ENCODE measurements at places on chromosomes 6 and 20. TPM values are rescaled to one million over a fixed set of nuclear protein-coding genes. Genes with fewer than 3 reads are reported as not detected.

GRCh38 chr20:51624157-51624731 lies 81.7 kb upstream of the NFATC2 start:
- H3K4me1 ChIP-seq: peaks cover 17% of the 10 kb centered on the region
- no peak overlapping the region for H3K27ac ChIP-seq

GRCh38 chr6:147826698-147827097 lies 318.2 kb downstream of the SAMD5 start:
- no peak overlapping the region for H3K27ac ChIP-seq
- no peak for DNase-seq
- no peaks in the 10 kb centered on the region for H3K4me1 ChIP-seq
- no peaks in the 10 kb centered on the region for H3K36me3 ChIP-seq
- no peak overlapping the region for H3K4me3 ChIP-seq
- H3K27me3 ChIP-seq: no peaks in the 10 kb centered on the region

DNA sequence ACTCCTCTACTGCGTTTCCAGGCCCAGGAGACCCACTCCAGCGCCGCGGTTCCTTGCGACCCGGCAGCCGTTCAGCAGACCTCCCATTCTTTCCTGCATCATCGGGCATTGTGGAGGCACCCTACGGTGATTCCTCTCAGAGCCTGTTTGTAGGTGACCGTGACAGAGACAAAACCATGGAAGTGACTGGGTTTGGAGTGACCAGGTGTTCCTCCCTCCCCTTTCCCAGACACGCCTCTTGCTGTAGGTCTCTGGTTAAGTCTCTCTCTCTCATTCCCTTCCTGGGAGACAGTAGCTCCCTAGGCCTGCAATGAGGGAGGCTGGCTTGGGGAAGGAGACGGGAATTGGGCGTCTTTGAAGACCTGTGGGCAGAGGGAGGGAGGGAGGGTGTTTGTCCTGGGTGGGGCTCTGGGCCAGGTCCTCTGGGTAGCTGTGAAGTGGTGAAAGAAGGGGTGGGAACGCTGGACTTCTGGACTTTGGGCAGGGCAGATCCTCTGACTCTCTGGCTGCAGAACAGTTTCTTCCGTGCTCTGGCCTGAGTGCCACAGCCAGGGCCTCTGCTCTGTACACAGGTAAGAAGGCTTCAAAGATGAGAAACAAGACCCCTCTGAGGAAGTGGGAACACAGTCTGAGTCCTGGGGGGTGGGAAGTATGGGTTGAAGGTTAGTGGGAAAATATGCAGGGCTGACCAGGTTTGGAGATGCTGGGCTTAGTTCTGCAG lies 763 bp downstream of the KLC4 start:
- peaks cover 43% of the 10 kb centered on the region for H3K4me1 ChIP-seq
- no peak for DNase-seq
- no peaks in the 10 kb centered on the region for H3K36me3 ChIP-seq
- H3K27me3 ChIP-seq: no peaks in the 10 kb centered on the region
- H3K4me3 ChIP-seq: peak overlapping the region; percentile 94
- peak overlapping the region; percentile 96 for H3K27ac ChIP-seq

The CDK19 gene
- total RNA-seq: 31.9 TPM

The ZNF391 gene
- total RNA-seq: 10.1 TPM

GRCh38 chr6:156809034-156809433 lies 31.9 kb downstream of the ARID1B start:
- no peaks in the 10 kb centered on the region for H3K27me3 ChIP-seq
- no peak for DNase-seq
- H3K27ac ChIP-seq: peak overlapping the region; percentile 66
- peak overlapping the region; percentile 33 for H3K4me3 ChIP-seq
- peaks cover 78% of the 10 kb centered on the region for H3K4me1 ChIP-seq
- H3K36me3 ChIP-seq: peaks cover 6% of the 10 kb centered on the region

The DUSP15 gene
- not detected for total RNA-seq

DNA sequence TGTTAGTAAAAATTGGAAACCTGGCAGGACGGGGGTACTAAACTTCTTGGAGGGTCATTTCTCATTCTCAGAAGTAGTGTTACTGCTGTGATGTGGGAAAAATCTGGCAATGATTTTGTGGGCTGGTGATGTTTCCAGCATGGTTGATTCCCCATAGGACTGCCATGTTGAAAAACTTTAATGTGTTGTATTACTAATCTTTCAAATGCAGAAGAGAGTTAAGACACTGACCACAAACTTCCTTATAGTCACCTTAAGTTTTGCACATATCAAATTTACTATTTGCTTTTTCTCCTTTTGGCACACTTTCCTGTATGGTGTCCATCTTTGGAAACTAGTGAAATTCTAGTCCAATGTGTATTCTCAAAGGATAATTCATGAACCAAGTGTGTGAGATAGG lies 236.2 kb upstream of the TAB2 start:
- no peak overlapping the region for H3K27ac ChIP-seq
- H3K4me1 ChIP-seq: peaks cover 90% of the 10 kb centered on the region
- peaks cover 3% of the 10 kb centered on the region for H3K36me3 ChIP-seq
- no peak for DNase-seq
- H3K27me3 ChIP-seq: no peaks in the 10 kb centered on the region
- H3K4me3 ChIP-seq: no peak overlapping the region

- no peak overlapping the region for H3K4me3 ChIP-seq
- H3K4me1 ChIP-seq: peaks cover 48% of the 10 kb centered on the region
- H3K27me3 ChIP-seq: no peaks in the 10 kb centered on the region
These were observed 146.1 kb downstream of the NFATC2 start for GRCh38 chr20:51396365-51396909.

The SLC35F1 gene
- 2.3 TPM for total RNA-seq

The RAET1L gene
- total RNA-seq: not detected

- no peak overlapping the region for H3K27ac ChIP-seq
- peaks cover 33% of the 10 kb centered on the region for H3K4me1 ChIP-seq
- no peak for DNase-seq
These were observed 78.3 kb downstream of the AKAP7 start for GRCh38 chr6:131213501-131213990.

GRCh38 chr20:23139524-23139923 lies 53.4 kb upstream of the CD93 start:
- no peak overlapping the region for H3K4me3 ChIP-seq
- no peak for DNase-seq
- no peaks in the 10 kb centered on the region for H3K27me3 ChIP-seq
- no peaks in the 10 kb centered on the region for H3K36me3 ChIP-seq

The PHACTR1 gene
- 0.16 TPM for total RNA-seq

DNA sequence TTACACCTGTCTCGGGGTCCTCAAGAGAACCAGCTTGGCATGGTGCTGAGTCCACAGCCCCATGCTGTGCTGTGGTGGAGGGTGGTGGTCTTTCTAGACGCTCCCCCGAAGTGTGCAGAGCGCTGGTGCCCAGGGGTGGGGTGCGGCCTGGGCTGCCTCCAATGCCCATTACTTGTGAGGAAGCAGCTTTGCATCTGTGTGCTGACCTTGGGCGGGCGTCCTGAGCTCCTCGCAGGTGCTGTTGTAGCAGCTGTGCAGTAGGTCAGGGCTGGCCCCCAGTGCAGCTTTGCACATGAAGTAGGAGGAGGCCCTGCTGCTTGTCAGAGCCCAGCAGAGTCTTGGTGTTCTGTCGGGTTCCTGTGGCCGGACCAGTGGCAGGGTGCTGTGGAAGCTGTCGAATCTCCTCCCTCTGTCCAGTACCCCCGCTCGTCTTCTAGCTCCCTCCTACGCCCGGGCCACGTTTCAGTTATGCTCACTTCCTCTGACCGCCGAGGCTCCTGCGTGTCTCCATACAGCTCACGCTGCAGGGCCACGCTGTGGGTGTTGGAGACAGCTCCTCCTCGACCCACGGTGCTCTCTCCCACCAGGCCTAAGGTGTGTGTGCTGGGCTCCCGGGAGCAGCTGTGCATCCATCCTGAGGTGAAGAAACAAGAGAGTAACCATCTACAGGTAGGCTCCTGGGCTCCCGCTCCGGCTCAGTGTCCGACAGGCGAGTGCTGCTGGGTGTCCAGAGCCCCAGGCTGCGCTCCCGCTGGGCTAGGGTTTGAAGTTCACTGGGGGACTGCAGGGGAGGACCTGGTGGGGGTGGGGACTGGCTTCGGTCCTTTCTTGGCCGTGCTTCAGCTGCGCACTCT lies 4.1 kb downstream of the RTEL1 start:
- H3K27ac ChIP-seq: no peak overlapping the region
- peaks cover 17% of the 10 kb centered on the region for H3K4me1 ChIP-seq
- H3K36me3 ChIP-seq: peaks cover 4% of the 10 kb centered on the region
- DNase-seq: no peak
- no peaks in the 10 kb centered on the region for H3K27me3 ChIP-seq

- no peak overlapping the region for H3K27ac ChIP-seq
- H3K4me1 ChIP-seq: no peaks in the 10 kb centered on the region
- H3K27me3 ChIP-seq: no peaks in the 10 kb centered on the region
- DNase-seq: peak; percentile 33
- no peak overlapping the region for H3K4me3 ChIP-seq
These were observed 60.3 kb downstream of the VTA1 start for GRCh38 chr6:142207265-142207877.

DNA sequence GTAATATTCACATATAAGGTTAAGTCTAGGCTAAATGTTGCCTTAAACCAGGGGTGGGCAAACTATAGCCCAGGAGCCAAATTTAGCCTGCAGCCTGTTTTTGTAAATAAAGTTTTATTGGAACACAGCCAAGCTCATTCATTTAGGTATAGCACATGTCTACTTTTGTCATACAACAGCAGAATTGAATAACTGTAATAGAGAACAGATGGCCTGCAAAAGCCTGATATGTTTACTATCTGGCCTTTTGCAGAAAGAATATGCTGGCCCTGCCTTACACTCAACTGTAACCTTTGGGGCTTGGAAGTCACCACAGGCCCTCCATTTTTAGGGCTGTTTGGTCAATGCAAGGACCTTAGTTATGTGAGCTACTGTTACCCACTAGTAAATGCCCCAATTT lies 17.7 kb upstream of the BCLAF1 start:
- H3K27ac ChIP-seq: no peak overlapping the region
- H3K4me3 ChIP-seq: no peak overlapping the region
- peaks cover 8% of the 10 kb centered on the region for H3K27me3 ChIP-seq
- H3K4me1 ChIP-seq: no peaks in the 10 kb centered on the region
- DNase-seq: no peak

The ZNF512B gene
- total RNA-seq: 20.6 TPM

- no peak overlapping the region for H3K27ac ChIP-seq
- H3K4me1 ChIP-seq: no peaks in the 10 kb centered on the region
- no peaks in the 10 kb centered on the region for H3K27me3 ChIP-seq
- peaks cover 11% of the 10 kb centered on the region for H3K36me3 ChIP-seq
These were observed 78.5 kb downstream of the PHF3 start for GRCh38 chr6:63714091-63714490.

DNA sequence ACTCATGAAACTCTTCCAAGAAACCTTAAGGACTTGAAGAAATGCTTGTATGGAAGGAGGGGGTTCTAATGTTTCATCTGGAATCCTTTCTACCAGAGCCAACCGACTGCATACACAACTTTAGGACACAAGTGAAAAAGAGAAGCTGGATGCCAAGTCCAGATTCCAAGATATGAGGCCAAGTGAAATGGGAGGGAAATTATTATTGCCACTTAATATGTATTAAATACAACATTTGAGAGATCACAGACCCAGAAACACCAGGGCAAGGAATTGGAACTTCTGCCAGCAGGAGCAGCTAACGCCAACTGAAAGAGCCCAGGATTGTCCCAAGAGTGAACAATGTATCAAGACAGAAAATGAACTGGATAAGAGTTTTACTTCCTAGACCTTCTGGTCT lies 144.2 kb downstream of the ARHGAP18 start:
- peaks cover 18% of the 10 kb centered on the region for H3K27me3 ChIP-seq
- no peak for DNase-seq
- H3K4me1 ChIP-seq: no peaks in the 10 kb centered on the region
- no peak overlapping the region for H3K4me3 ChIP-seq

DNA sequence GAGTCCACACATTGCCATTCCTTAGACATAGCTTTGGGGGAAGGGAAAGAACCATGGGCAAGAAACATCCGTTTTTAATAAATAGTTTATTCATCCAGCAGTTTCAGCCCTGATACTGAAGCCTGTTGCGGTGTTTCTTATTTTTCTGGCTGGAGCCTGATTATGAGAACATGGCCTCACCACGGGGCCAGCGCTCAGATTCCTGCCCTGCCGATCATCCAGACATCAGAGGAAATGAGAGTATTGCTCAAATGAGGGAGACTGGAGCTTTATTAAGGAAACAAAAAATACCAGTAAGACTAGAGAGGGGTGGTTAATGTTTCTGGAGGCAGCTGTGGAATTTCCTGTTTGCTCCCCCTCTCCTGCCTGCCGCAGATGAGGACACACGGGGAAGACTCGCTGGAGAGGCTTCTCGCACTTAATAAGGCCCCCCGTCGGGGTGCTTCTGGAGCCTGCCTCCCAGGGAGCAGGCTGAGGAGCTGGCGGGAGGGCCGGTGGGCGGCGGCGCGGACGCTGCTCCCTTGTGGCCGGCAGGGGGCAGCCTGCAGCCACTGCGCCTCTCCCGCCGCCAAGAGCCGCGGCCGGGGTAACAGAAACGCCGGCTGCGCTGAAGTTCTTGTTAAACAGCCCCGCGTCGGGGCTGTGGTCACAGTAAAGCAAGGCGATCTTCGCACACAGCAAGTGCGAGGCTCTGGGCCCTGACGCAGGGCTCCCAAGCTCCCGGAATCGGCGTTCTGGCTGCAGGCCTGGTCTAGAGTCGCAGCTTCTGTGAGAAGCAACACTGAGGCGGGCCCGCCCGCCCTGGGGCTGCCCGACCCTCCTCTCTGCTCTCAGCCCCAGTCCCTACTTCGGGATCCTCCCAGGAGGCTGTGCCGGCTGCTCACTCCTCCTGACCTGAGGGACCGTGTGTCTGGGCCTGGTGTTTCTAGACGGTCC lies 17.5 kb downstream of the LEMD2 start:
- peak; percentile 60 for DNase-seq
- no peaks in the 10 kb centered on the region for H3K27me3 ChIP-seq
- H3K27ac ChIP-seq: no peak overlapping the region
- peaks cover 3% of the 10 kb centered on the region for H3K36me3 ChIP-seq

GRCh38 chr20:37390503-37390890 lies 44.6 kb downstream of the SRC start:
- no peaks in the 10 kb centered on the region for H3K4me1 ChIP-seq
- no peak overlapping the region for H3K4me3 ChIP-seq

The FLRT3 gene
- not detected for total RNA-seq

The GLYATL3 gene
- total RNA-seq: not detected

GRCh38 chr6:81995548-81996289 lies 243.2 kb upstream of the TENT5A start:
- no peak overlapping the region for H3K27ac ChIP-seq
- H3K4me3 ChIP-seq: no peak overlapping the region
- DNase-seq: no peak
- no peaks in the 10 kb centered on the region for H3K27me3 ChIP-seq
- no peaks in the 10 kb centered on the region for H3K4me1 ChIP-seq

DNA sequence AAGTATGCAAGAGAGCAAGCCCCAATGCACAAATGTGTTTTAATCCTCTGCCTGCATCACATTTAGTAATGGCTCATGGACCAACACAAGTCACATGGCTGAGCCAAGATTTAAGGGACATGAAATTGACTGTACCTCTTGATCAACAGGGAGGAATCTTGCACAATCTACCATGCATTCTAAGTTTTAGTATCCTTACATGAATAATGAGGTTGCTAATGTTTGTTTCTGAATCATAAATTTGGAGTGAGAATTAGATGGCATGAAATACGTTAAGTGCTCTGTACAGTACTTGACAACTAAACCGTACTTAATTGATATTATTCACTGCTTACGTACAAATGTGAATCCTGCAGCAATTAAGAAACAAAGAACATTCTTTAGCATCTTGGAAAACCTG lies 553.8 kb upstream of the JAG1 start:
- no peak for DNase-seq
- H3K4me1 ChIP-seq: no peaks in the 10 kb centered on the region
- no peak overlapping the region for H3K27ac ChIP-seq
- H3K27me3 ChIP-seq: no peaks in the 10 kb centered on the region

- H3K4me3 ChIP-seq: no peak overlapping the region
- H3K27me3 ChIP-seq: no peaks in the 10 kb centered on the region
- no peaks in the 10 kb centered on the region for H3K36me3 ChIP-seq
- no peak overlapping the region for H3K27ac ChIP-seq
These were observed 328.1 kb downstream of the NKAIN2 start for GRCh38 chr6:124131779-124132178.

The CLIC1 gene
- total RNA-seq: 318 TPM
